Activated naive CD8-positive, alpha-beta T cell treated with anti-CD3 and anti-CD28 coated beads, Interleukin-2, amount 10 ng/mL, durations not matched to agents 7 days and 5 days (primary cell): ENCODE measurements at places on chromosomes 6 and 20. TPM values are rescaled to one million over a fixed set of nuclear protein-coding genes. Genes with fewer than 3 reads are reported as not detected.

DNA sequence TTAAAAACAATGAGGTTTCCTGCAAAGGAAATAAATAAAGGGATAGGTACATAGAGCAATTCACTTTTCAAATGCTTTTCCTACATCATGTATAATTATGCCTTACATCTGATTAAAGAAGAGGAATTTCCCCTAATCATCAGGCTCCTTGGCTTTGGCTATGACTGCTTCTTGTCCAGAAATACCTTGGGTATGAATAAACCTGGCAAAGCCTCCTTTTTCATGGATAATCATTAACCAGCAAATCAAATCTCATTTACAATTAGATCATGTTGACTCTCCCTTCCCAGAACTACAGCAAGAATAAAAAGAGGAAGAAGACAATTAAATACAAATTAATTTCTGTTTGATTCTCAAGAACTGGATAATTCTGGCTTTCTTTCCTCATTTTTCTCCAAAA lies 58.0 kb upstream of the CD2AP start:
- no peak for DNase-seq

- no peak for DNase-seq
Observed at GRCh38 chr20:60010689-60011458, 52.7 kb downstream of the CDH26 start.

- DNase-seq, result no peak
Observed at GRCh38 chr6:144549837-144550747, 265.0 kb downstream of the UTRN start.

GRCh38 chr6:80282913-80283554 lies 176.6 kb downstream of the BCKDHB start:
- no peak for DNase-seq

DNA sequence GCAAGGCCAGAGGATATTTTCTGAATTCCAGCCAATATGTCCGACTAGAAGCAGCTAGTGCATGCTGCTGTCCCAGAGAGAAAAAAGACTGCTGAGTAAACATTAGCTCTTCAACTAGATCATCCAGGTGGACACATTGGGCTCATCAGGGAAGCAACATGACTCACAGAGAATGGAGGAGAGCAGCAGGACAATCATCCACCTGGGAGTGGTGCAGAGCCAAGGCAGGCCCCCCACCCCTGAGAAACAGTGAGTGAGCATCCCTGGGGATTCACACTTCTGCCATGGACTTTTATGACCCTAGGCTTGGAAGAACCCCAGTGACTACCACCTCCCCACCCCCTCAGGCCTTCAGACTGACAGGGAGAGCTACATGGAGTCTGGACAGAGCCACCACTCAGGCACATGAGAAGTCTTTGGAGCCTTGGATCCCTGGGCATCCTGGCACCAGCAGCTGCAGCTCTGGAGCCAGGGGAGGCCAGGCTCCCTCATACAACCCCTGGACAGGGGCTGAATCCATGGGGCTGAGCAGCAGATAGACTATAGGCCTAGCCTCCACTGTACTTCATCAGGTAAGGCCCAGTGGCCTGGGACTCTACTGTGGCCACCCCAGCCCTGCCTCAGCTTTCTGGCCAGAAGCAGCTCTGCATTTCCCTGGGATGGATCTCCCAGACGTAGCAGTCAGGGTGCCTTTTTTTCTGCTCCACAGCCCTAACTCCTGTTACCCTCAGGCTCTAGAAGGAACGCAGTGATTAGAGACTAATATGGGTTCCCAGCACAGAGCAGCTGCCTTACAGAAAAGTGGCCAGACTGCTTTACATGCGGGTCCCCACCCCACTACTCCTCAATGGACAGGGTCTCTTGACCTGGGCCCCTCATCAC lies 82.9 kb upstream of the RNF217 start:
- no peak for DNase-seq

DNA sequence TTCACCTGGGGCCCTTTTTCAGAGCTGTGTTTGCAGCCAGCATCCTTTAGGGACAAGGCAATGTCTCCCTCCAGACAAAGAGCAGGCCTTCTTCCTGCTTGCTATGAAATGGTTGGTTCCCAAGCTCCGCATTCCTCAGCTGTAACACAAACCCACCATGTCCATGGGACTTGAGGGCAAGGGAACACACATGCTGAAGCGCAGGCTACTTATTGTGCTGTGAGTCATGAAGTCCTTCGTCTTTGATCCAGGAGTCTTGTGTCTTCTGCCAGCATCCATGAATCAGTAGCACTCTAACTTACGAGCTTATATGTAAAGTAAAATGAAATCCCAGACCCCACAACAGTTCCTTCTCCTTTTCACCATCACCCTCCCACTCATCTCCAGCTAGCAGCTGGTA lies 59.0 kb downstream of the ANKRD60 start:
- no peak for DNase-seq

DNA sequence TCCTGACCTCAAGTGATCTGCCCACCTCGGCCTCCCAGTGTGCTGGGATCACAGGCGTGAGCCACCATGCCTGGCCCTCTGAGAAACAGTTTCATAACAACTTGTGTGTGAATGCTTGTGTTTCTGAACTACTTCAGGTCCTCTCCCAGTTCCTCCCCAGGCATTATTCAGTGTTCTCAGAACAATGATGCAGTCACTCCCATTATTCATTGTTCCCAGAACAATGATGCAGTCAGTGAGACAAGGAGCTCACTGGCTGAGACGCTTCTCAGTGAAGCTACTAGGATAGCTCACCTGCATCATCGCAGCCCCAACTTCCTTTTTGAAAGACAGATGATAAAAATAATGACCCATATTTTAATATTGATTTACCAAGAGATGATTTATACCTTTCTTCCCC lies 71.5 kb downstream of the NDUFAF5 start:
- DNase-seq, result no peak

DNA sequence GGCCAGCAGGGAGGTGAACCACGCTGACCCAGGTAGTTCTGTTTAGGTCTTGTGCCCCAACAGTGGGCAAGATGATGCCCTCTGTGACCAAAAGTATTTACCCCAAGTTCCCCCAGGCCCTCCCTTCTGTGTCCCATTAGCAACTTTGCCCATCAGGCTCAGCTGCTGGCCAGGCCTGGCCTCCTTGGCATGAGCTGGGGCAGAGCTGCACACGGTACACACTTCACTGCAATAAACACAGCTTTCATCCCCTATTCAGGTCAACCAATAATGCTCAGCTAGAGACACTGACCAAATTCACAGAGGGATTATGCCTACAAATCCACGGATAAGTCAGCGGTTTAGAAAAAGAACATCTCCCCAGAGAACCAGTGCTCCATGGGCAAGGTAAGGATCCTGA lies 103.7 kb downstream of the SLC23A2 start:
- no peak for DNase-seq

GRCh38 chr6:34657307-34657978 lies 39.1 kb downstream of the ILRUN start:
- no peak for DNase-seq

- no peak for DNase-seq
Observed at GRCh38 chr6:16007146-16007545, 121.7 kb upstream of the MYLIP start.

DNA sequence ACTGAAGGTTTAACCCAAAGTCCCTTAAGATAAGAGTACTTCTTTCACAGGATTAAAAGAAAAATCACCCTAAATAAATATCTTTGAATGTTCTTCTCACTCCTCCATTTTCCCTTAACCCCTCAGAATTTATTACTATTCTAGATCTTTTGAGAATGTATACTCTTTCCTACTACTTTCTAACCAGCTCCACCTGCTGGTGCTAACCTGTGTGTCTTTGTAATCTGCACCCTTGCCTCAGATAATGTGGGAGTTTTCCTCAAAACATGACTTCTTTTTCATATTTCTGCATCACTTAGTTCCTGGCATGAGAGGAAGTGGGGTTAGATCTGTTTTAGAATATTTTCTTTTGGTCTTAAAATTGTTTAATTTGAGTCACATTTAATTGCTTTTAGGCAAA lies 394.2 kb downstream of the BMP2 start:
- DNase-seq, result no peak

HEY2 gene
- 0.22 TPM for total RNA-seq

MAPK13 gene
- total RNA-seq, result 40.5 TPM

ASIP gene
- total RNA-seq, result not detected
